ENCODE measurements at places on chromosomes 2 and 18. TPM values are rescaled to one million over a fixed set of nuclear protein-coding genes. Genes with fewer than 3 reads are reported as not detected.

- no peak for DNase-seq
These were observed 136.5 kb downstream of the COPS8 start for GRCh38 chr2:237222178-237222577.

- DNase-seq: no peak
These were observed at the start of gene PID1 for GRCh38 chr2:229270551-229271410. TSS of gene PID1 (minus strand) at chr2:229271287. CDS start at chr2:229271043, 244 bp downstream.

GRCh38 chr2:10331702-10332401, 29.1 kb downstream of the HPCAL1 start:
- DNase-seq: peak; percentile 26

DNA sequence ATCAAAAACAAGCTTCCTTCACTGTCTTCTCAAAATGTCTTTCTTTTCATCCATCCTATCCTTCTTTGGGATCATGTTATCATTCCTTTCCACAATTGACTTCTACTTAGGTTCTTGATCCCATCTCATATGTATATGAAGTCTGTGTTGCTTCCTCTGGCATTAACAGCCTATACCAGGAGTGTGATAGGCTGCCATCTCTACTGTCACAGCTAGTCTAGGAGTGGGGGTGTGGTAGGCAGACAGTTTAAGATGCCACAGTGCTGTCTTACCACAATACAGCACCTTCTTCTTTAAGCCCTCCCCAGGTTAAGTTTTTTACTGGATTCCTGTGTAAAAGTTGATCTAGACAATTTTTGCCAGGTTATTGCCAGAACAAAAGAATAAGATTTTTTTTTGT, 3.7 kb upstream of the HTR2B start:
- DNase-seq: peak; percentile 4

STAT4 gene
- 7.5 TPM for total RNA-seq

ABCG5 gene
- not detected for total RNA-seq

Data from thymus (tissue), 14 donors.